A549 treated with ZK216348 at 1 μM for 4 hours (cell line): ENCODE measurements at places on chromosomes 2 and 18. TPM values are rescaled to one million over a fixed set of nuclear protein-coding genes. Genes with fewer than 3 reads are reported as not detected.

BMPR2 gene
- total RNA-seq: 10.2 to 16.8 TPM (median 14.3 TPM) in 5 replicates

EML6 gene
- 0.79 to 1.9 TPM (median 1.5 TPM) in 5 replicates for total RNA-seq

ALLC gene
- not detected in 5 replicates for total RNA-seq

LYPD6B gene
- total RNA-seq: not detected in 5 replicates

UGT1A5 gene
- not detected in 5 replicates for total RNA-seq

C2orf80 gene
- total RNA-seq: not detected in 5 replicates

ARHGAP28 gene
- 0.08 to 0.43 TPM (median 0.11 TPM) in 3 of 5 replicates, not detected in the others for total RNA-seq

OTOS gene
- total RNA-seq: not detected in 5 replicates

SP9 gene
- total RNA-seq: 1.6 to 3.2 TPM (median 2.9 TPM) in 5 replicates

GALR1 gene
- total RNA-seq: not detected in 5 replicates

IL1RL1 gene
- 0.68 to 1.2 TPM (median 1.1 TPM) in 5 replicates for total RNA-seq

GAD1 gene
- total RNA-seq: 0.49 to 0.60 TPM (median 0.54 TPM) in 5 replicates

FAHD2B gene
- total RNA-seq: 9.1 to 11.8 TPM (median 11.1 TPM) in 5 replicates

STRADB gene
- total RNA-seq: 17.8 to 28.0 TPM (median 21.3 TPM) in 5 replicates

C2orf66 gene
- total RNA-seq: 0.11 TPM in 1 of 5 replicates, not detected in the others

HDAC4 gene
- total RNA-seq: 5.0 to 9.1 TPM (median 7.8 TPM) in 5 replicates

NEUROD1 gene
- total RNA-seq: not detected in 5 replicates

PID1 gene
- total RNA-seq: 3.6 to 4.3 TPM (median 4.1 TPM) in 5 replicates

ZNF521 gene
- not detected in 5 replicates for total RNA-seq

SKOR2 gene
- total RNA-seq: not detected in 5 replicates

MYO7B gene
- total RNA-seq: 0.14 to 0.43 TPM (median 0.25 TPM) in 4 of 5 replicates, not detected in the other

FASTKD2 gene
- 22.5 to 36.0 TPM (median 33.7 TPM) in 5 replicates for total RNA-seq
